ENCODE measurements at places on chromosomes 7 and 10.

GRCh38 chr10:84335516-84335915 lies 7.1 kb downstream of the CCSER2 start:
- no peak for DNase-seq

- no peak for DNase-seq
Measured at GRCh38 chr7:108660465-108660864, 90.8 kb downstream of the DNAJB9 start.

- no peak for DNase-seq
Measured at GRCh38 chr10:73854310-73854709, 20.0 kb downstream of the CAMK2G start.

GRCh38 chr10:84397735-84398144 lies 69.4 kb downstream of the CCSER2 start:
- DNase-seq, result no peak

DNA sequence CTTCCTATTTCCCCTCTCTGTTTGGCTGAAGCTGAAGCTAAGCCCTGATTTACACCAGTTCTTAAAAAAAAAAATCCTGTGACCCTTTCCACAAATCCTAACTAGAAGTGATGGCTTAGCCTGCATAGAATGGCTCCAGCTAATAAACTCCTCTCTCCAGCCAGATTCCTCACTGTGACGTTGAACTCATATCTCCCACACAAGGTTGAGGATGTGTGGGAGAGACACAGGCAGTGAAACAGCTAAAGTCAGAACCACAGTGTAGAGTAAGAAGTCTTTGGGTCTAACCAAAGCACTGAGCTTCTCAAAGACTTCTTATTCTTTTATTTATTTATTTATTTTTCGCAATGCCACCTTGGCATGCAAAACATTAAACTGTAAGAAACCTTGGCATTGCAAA lies 268.3 kb downstream of the SNX13 start:
- no peak for DNase-seq

- no peak for DNase-seq
Measured at GRCh38 chr10:121448766-121449421, 149.3 kb downstream of the FGFR2 start.

DNA sequence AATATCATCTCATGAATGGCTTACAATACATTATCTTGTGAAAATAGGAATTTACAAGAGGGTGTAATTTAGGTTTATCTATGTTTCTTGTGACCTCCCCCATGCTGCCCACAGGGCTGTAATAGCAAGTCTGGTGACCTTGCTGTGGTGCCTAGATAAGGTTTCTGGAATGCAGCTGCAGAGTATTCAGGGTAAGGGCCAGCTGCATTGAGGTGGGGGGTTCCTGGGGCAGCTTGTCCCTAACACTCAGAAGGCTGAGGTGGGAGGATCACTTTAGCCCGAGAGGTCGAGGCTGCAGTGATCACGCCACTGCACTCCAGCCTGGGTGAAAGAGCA lies 5.3 kb upstream of the DHTKD1 start:
- DNase-seq, result no peak

DNA sequence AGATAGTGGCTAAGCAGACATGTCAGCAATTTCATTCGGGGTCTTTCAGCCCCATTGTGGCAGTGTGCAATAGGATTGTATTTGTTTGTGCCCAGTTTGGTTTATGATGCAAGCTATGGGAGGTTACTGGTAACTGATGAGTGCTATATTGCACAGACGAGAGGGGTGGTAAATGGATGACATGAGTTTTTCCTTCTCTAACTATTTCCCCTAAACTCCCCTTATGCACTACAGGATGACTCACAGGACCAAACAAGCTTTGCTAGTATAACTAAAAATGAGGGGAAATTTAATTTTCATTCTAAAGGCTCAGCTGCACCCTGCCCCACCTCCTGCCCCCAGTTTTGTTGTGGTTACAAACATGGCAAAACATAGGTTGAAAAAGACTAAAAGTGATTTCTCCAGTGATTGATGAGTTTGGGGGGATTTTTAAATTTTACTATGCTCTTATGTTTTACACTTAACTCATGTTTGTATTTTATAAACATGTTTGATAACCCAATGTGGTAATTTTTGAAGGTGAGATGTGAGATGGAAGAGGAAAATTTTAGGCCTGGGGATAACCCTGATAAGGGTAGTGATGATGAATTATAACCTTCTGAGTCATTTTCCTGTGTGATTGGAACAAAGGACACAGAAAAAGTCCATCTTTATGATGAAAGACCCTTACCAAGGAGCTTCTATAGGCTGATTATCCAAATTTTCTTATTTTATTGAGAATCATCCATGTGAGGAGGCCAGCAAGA lies 60.8 kb upstream of the NAMPT start:
- no peak for DNase-seq

DNA sequence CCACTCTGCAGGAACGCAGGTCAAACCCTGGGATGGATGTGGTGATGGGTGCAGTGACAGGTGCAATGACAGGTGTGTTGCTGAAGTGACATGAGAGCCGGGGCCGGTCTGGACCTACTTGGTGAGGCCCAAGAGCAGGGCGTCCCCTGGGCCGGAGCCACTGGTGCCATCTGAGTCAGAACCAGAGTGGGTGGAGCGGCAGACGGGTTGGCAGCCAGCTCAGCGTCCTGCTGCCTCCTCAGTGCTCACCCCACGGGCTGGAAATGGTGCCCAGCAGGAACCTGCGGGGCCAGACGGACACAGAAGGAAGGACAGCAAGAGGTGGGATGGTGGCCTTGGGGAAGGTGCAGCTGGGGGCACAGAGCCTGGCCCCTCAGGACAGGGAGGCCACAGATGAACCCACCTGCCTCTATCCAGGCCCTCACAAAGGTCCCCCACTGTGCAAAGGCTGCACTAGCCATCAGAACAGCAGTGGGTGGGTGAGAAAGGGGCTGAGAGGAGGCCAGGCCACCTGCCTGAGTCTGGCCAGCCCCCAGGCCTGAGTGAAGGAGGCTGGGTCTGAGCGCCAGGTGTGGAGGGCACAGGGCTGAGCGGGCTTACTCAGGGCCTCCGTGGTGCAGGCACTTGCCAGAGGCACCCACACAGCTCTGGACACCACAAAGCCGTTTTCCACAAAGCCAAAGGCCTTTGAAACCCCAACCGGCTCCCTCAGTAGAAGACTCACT lies 129.0 kb upstream of the PPP2R2D start:
- no peak for DNase-seq

- no peak for DNase-seq
Measured at GRCh38 chr7:19133390-19133789, 11.8 kb downstream of the FERD3L start.

DNA sequence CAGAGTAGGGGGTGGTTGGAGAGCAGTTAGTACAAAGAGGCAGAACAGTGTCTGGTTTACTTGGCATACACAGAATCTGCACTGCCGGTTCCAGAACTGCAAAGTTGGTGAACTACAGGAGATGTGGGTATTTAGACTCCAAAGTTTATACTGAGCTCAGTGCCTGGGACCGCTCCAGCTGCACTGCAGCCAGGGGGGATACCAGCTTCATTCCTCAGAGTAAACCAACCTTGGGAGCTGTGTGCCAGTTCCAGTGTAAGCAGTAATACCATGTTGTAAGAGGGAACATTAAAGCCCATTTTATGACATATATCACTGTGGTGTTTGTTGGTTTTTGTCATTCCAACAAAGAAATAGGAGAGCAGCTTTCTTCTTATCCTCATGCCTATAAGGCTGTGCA lies 23.4 kb downstream of the LOXL4 start:
- no peak for DNase-seq

- DNase-seq, result no peak
Measured at GRCh38 chr7:112060625-112061024, 145.6 kb downstream of the DOCK4 start.

- DNase-seq, result no peak
Measured at GRCh38 chr10:124955243-124955642, 13.3 kb downstream of the ZRANB1 start.

GRCh38 chr10:66180021-66180420 lies 745.8 kb upstream of the LRRTM3 start:
- DNase-seq, result no peak

DNA sequence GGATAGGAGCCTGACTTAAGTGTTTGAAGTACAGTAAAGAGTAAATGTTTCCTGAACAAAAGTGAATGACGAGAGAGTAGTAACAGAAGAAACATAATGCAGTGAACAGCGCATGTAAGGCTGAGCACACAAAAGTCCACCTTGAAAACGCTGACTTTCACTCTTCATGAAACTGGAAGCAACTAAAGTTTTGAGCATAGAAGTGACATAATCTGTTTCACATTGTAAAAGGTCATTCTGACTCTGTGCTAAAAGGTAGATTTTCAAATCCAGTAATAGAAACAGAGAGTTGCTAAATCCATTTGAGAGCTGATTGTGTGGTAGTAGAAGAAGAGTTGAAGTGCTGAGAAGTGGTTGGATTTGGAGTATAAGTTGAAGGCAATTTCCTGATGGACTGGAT lies 1037.0 kb downstream of the CNTNAP2 start:
- DNase-seq, result no peak

- DNase-seq, result no peak
Measured at GRCh38 chr7:98177553-98177952, 33.7 kb upstream of the BHLHA15 start.

DNA sequence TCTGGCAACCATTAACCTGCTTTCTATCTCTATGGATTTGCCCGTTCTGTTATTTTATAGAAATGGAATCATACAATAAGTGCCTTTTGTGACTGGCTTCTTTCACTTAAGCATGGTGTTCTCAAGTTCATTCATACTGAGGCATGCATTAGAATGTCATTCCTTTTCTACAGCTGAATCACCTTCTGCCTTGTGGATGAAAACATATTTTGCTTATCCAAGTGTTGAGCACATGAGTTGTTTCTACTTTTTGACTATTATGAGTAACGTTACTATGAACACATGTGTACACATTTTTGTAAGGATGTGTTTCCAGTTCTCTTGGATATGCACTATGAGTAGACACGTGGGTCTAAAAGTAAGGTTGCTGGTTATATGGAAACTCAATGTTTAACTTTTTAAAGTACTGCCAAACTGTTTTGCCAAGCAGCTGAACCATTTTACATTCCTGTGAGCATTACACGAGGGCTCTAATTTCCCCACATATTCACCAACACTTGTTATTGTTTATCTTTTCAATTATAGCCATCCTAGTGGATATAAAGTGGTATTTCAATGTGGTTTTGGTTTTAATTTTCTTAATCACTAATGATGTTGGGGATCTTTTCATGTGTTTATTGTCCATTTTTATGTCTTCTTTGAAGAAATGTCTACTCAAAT lies 241.3 kb downstream of the FANK1 start:
- DNase-seq, result no peak

GRCh38 chr10:554182-554848 lies 135.2 kb downstream of the DIP2C start:
- DNase-seq, result no peak

DNA sequence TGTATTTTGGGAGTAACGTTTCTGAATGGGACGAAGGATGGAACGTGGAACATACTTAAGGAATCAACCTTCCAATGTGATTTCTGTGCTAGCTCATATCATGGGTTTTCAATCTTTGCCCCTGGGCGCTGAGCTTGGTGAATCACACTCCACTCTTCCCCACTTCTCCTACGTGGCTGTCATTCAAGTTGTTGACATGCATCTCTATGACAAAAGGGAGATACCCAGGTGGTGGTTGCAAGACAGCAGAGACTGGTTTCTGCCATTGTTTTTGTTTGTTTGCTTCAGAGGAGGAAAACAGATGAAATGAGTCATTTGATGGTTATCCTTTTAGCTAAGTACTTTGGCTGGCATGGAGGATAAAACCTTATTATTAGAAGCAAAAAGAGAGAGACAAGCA lies 573.9 kb downstream of the GATA3 start:
- no peak for DNase-seq

GRCh38 chr7:100396421-100396982 lies 23.2 kb downstream of the PILRA start:
- no peak for DNase-seq
